ENCODE measurements at places on chromosomes 5 and 9.

- no peak for DNase-seq
Measured at GRCh38 chr5:143170104-143170503, 233.4 kb downstream of the NR3C1 start.

DNA sequence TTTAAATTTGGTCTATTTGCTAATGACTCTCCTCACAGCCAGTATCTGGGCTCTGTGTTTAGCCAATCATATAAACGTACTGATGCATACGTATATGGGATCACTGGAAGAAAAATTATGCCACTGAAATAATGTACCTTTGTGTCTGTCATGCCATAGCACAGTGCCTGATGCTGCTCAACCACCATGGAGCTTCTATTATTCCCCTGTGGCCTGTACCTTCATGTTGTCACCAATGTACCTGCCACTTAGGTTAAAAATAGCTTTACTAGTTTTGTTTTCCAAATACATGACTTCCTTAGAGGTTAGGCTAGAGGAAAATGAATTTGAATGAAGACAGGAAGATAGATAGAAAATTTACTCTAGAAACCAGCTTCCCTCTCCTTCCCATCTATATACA, 34.6 kb downstream of the HACD4 start:
- no peak for DNase-seq

DNA sequence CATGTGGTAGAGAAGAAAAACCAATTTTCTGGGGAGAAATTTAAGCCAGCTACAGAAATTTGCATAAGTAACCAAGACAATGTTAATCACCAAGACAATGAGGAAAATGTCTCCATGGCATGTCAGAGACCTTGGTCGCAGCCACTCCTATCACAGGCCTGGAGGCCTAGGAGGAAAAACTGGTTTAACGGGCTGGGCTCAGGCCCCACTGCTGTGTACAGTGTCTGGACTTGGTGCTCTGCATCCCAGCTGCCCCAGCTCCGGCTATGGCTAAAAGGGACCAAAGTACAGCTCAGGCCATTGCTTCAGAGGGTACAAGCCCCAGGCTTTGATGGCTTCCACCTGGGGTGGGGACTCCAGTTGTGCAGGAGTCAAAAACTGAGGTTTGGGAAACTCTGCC, 1075.1 kb upstream of the CDH18 start:
- DNase-seq, result no peak

GRCh38 chr5:16871746-16872339, 64.2 kb downstream of the MYO10 start:
- no peak for DNase-seq

- no peak for DNase-seq
Measured at GRCh38 chr5:107404595-107405374, 266.0 kb downstream of the EFNA5 start.

- no peak for DNase-seq
Measured at GRCh38 chr9:13898957-13899356, 415.0 kb downstream of the NFIB start.

DNA sequence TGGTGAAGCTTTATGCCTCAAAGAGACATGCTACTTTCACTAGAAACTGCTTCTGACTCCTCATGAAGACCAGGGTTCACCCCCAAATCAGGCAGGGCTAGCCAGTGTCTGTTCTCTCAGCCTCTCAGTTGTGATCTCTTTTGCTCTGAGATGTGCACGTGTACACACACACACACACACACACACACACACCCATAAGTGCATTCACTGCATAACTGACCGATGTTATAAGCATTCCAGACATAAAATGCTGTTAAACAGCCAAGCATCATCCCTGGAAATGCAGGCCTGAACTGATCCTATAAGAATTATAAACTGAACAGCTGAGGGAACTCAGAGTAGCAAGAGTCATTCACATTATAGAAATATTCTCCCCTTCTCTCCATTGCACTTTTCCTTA, 85.0 kb downstream of the FSTL4 start:
- DNase-seq, result no peak

DNA sequence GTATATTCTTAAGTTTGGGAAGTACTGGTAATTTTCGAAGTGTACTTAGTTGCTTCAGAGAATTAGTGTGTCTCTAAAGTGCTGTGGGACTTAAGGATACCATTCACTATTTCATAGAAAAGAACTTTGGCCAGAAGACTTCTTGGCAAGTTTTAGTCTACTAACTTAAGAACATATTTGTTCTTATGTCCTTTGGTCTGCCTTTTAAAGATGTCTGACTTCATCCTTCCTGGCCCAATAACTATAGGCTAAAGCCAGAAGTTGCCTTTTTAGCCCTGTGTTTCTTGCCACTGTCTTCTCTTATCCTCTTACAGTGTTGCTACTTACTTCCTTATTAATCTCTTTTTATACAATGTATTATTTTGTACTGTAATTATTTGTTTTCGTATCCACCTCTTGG, 6.3 kb downstream of the RBM27 start:
- no peak for DNase-seq

DNA sequence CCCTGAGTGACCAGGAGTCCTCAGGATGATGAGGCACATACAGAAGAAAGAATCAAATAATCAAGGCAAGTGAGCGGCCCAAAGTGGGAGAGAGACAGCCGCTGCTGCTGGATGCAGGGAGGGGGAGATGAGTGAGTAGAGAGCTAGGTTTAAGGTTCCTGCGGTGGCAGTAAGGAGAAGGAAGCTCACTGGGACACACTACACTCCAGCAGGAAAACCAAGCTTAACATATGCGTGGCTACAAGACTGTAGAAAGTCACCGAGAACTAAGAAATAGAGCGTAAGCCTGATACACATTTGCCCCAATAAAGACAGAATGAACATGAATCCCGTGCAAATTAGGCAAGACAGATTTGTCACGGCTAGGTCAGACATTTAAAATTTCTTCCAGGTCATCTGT, 470.2 kb downstream of the KDM4C start:
- DNase-seq, result no peak

GRCh38 chr9:135330307-135330631, 149.3 kb upstream of the PPP1R26 start:
- no peak for DNase-seq

DNA sequence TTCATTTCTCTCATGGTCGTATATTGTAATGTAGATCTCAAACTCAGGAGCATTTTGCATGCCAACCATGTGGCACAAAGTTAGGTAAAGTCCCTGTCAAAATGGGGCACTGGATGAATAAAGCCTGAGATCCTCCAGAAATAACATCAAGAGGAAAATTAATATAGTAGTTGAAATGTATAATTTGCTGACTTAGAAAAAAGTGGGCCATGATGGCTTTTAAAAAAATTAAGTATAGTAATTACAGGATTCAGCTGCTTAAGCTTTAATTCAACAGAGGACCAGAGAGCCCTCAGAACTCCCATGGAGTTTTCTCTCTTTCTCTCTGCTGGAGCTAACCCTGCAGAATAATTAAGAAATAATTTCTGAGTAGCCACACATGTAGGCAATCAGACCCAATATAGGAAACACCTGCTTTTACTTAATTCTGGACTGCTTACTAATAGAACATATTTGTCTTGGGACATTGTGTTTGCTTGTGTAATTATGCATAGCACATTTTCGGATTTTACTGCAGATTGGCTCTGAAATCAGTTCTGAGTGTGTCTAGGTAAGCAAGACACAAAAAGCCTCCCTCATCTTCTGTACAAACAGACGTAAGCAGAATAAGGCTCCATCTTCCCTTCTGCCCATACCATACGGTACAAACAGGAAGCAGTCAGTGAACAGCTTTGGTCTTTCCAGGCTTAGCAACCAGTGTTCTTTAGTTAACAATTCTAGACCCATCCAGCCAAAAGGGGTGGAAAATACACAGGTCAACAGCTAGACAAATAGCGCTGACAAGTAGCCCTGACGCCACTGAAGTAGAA, 26.5 kb upstream of the PCSK1 start:
- no peak for DNase-seq

- DNase-seq, result no peak
Measured at GRCh38 chr5:64653766-64654560, 36.3 kb upstream of the SHISAL2B start.

DNA sequence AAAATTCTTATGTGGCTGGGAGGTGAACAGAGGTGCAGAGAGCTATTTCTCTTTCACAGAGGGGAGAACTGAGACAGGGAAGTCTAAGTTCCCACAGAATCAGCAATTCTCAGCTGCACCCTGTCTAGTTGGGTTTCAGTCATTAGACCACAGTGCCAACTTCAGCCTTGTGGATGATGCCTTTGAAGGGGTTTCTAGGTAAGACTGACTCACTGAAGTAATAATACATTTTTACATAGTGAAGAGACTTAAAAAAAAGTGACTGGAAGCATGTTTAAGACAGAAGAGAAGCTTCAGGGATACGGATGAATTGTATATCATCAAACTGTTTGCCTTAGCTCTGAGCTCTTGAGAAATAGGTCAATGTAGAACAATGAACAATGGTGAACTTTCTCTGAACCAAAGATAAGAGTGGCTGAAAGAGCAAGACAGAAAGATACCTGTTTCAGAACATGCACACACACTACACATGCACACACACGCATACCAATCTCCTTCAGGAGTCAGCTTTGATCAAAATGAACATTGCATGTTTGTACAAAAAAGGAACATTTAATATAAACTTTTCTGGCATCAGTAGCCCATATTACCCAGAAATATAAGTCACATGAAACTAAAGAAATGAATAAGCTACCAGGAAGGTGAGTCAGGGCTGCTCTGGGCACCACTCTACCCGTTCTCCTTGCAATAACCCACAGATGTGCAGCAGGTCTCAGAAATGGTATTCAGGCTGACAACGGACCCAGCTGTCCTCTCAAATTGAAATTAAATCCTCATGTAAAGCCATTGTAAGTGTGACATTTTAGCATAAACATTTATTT, 12.6 kb upstream of the FYB1 start:
- DNase-seq, result no peak

DNA sequence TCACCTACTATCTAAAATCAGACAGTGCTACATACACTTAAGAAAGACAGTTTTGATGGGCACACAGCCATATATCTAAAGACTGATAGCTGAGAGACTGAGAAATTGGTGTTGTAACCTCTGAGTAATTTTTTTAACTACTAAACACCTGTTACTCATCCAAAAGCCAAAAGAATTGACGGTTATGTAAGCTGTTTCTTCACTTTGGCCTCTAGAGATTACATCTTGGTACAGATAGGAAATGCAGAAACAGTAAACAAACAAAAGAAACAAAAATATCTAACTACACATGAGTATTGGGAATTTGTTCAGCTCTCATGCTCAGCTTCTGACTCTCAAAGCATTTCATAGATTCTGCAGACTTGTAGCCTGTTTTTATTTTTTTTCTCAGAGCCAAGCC, 152.1 kb upstream of the GAS1 start:
- no peak for DNase-seq

- DNase-seq, result no peak
Measured at GRCh38 chr5:98031496-98031895, 742.0 kb upstream of the RGMB start.

DNA sequence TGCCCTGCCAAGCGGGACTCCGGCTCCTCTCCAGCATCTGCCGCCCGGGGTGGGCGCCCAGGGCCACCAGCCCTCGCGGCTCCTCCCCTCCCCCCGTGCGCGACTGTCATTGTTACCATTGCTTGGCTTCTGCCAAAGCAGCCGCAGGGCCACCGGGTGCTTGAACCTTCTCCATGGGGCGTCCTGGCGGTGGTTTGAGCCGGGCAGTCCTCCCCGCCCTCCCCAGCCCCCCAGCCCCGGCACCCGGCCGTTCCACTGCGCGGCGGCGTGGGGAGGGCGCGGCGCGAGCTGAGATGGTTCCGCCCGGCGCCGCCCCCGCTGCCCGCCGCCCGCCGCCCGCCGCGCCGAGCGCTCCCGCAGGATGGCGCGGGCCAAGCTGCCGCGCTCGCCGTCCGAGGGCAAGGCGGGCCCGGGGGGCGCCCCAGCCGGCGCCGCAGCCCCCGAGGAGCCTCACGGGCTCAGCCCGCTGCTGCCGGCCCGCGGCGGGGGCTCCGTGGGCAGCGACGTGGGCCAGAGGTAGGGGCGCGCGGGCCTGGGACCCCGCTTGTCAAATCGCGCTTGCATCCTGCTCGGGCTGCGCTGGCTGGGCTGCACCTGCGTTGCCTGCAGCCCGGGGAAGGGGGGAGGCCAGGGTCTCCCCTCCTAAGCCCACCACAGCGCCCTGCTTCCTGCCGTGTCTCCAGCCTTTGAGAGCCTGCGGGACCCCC, 34.4 kb downstream of the KCNT1 start:
- no peak for DNase-seq

DNA sequence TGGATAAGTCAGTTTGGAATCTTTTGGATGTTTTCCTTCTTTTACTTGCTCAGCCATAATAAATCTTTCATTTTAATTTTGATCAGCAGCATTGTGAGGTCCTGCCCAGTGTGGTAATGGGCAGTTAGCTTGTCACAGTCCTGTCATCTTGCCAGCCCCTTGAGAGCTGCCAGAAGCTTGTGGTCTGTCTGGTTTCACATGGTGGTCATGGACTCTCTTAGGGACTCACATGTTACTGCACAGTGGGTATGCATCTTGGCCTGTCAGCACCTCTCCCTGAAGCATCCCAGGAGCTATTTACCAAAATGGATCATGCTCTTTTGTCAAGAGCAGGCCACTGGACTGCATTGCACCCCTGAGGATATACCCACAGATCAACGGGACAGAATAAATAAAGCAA, 60.3 kb downstream of the DAPK1 start:
- no peak for DNase-seq

- DNase-seq, result no peak
Measured at GRCh38 chr9:14907360-14907685, 2.9 kb downstream of the FREM1 start.

- no peak for DNase-seq
Measured at GRCh38 chr5:101047181-101047580, 144.1 kb upstream of the ST8SIA4 start.

- no peak for DNase-seq
Measured at GRCh38 chr9:120331913-120332312, 248.1 kb downstream of the CDK5RAP2 start.

DNA sequence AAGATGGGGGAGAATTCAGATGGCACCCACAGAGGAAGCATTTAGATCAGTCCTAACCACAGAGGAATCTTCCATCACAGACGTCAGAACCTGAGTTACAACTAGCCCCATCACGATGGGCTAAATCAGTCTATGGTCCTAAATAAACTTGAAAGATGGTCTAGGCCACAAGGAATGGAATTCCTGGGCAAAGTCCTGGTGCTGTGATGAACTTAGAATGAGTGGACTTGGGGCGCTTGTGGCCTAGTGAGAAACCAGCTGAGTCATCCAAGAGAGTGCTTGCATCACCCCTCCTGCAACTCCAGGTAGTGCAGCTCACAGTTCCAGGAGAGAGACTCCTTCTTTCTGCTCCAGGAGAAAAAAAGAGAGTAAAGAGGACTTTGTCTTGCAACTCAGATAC, 722.9 kb upstream of the RGMB start:
- DNase-seq, result no peak

DNA sequence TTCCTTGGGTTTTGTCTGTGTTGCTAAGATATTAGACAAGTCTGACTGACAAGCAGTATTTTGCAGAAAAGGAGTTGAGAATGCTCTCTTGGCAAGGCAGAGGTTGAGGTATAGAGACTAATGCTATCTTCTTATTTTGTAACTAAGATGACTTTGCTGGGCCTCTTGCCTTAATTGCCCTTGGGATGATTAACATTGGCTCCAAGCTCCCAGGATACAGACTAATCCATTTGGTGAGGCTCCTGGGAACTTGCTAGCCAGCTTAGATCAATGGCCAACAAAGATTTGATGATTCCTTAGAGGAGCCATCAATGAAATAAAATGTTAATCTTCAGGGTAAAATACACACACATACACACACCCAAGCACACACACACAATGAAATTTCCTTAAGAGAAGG, 28.7 kb upstream of the AP3B1 start:
- no peak for DNase-seq
